ENCODE measurements at places on chromosomes 12 and 14.

DNA sequence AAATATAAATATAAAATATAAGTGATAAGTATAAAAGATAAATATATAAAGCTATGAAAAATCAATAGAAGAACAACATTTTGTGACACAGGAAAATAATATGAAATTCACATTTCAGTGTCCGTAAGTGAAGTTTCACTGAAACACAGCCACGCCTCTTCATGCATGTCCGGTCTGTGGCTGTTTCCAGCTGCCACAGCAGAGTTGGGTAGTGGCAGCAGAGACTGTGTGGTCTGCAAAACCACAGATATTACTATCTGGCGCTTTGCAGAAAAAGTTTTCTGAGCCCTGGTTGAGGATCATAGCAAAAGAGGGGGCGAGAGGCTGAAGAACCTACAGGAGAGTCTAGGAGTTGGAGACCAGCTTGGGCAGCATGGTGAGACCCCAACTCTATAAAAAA, 780 bp downstream of the SERPINA4 start:
- no peak for DNase-seq

DNA sequence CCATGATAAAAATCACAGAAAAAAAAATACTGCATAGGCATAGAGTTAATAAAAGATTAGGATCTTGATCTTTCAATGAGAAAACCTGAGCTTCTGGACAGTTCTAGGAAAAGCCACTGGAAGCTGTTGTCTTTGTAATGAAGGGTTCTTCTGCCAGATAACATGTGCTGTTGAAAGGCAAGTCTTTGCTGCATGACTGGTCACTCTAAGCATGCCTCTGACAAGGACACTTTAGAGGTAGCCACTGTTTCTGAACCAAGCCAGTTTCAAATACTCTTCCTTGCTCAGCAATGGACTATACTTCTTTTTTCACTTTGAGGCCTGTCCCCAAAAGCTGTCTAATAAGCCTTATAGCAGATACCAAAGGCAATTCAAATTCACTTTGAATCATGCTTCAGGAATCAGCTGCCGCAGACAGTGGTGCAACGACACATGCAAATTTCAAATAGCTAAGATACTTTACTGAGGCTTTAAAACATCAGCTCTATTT, 70.2 kb downstream of the BTG1 start:
- no peak for DNase-seq

- DNase-seq = no peak
Measured at GRCh38 chr14:62711351-62712023, 333.8 kb downstream of the KCNH5 start.

- DNase-seq = no peak
Measured at GRCh38 chr12:79069009-79069408, 204.4 kb downstream of the SYT1 start.

DNA sequence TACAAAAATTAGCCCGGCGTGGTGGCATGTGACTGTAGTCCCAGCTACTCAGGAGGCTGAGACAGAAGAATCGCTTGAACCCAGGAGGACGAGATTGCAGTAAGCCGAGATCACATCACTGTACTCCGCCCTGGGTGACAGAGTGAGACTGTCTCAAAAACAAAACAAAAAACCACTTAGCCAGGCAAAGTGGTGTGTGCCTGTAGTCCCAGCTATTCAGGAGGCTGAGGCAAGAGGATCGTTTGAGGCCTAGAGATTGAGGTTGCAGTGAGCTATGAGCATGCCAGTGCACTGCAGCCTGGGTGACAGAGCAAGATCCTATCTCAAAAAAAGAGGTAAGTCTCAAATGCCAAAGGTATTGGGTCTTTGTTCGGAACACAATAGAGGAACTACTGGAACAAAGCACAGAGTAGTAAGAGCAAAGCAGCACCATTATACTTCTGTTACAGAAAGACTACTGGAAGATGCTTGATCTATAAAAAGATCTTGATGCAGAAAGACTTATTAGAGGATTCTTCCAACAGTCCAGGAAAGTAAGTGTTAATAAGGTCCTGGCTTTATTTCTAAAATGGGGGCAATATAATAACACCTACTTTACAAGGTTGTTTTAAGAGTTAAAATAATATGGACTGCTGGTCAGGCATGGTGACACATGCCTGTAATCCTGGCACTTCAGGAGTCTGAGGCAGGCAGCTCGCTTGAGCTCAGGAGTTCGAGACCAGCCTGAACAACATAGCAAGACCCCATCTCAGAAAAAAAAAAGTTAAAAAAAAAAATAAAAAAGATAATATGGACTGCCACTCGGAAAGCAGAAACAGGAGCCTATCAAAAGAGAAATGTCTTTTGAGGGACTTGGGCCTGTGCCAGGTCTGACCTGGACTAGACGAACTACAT, 29.9 kb downstream of the BTBD7 start:
- DNase-seq = no peak

- DNase-seq = no peak
Measured at GRCh38 chr12:108930155-108930554, 50.3 kb downstream of the DAO start.

GRCh38 chr14:34711796-34712712, 2.3 kb downstream of the CFL2 start:
- DNase-seq = no peak

- DNase-seq = no peak
Measured at GRCh38 chr14:60512973-60513571, 4.1 kb downstream of the SIX6 start.

DNA sequence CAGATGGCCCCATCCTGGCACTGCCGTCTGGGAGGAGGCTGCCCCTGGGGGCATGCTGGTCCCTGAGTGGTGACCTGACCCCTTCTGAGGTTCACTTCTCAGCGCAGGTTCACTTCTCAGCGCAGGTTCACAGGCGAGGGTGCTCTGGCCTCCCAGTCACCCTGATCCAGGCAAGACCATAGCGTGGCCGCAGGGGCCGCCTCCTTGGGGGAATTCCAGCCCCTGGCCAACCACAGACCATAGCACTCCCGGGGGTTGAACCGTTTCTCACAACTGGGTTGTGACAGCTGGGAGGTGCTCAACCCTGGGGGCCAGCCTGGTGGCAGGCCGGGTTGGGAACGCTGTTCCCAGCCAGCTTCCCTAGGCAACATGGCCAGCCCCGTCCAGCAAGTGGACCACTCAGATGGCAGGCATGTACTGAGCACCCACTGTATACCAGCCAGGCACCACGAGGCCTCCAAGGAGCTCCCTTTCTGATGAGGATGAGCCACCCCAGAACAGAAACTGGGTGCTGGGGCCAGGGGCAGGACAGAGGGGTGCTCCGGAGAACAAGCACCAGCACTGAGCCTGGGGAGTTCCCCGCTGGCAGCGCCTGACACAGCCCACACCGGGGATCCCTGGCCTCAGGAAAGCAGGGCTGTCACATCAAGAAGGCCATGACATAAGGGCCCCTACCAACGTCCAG, 28.3 kb upstream of the ZFP36L1 start:
- no peak for DNase-seq

DNA sequence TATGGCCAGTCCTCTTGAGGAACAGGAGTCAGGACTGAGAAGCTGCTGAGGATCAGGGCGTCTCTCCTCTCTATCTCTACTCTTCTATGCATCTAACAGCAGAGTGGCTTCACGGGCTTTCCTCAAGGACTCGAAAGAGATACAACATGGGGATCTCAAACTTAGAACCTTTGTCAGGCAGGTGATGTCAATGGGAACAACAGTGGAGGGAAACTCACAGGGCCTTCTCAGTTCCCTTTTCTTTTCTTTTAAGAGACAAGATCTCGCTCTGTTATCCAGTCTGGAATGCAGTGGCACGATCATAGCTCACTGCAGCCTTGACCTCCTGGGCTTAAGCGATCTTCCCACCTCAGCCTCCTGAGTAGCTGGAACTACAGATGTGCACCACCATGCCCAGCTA, 127.6 kb downstream of the PTPN11 start:
- DNase-seq = no peak

DNA sequence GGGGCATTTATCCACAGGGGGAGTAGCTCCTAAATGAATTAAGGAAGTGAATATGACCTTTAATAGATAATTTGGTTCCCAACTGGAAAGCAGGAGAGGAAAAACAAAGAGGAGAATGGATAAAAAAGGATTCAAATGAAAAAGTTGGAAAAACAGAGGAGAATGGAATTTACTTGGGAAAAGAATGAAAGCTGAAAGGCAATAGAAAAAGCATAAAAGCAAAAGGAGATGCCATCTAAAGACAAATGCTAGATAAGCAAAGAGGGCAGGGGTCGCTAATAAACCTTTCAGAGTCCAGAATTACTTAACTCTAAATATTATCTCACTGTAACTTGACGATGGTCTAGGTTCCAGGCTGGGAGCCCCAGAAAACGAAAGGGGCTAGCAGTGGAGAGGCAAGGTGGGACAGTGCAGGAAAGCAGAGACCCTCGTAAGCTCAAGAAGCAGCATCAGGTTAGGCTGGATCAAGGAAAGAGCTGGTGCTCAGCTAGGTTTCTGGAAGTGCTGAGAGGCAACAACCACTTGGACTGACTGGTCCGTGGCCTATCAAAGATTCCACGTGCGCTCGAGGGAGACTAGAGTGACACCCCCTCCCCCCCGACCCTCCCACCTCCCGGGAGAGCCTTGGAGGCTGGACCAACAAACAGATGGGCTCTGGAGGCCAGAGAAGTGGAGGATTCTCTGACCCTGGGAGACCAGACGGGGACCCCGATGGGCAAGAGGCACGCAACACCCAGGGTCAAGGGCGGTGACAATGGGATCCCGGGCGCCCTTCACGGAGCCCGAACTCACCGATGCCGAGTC, 1.2 kb downstream of the SLC2A13 start:
- no peak for DNase-seq

DNA sequence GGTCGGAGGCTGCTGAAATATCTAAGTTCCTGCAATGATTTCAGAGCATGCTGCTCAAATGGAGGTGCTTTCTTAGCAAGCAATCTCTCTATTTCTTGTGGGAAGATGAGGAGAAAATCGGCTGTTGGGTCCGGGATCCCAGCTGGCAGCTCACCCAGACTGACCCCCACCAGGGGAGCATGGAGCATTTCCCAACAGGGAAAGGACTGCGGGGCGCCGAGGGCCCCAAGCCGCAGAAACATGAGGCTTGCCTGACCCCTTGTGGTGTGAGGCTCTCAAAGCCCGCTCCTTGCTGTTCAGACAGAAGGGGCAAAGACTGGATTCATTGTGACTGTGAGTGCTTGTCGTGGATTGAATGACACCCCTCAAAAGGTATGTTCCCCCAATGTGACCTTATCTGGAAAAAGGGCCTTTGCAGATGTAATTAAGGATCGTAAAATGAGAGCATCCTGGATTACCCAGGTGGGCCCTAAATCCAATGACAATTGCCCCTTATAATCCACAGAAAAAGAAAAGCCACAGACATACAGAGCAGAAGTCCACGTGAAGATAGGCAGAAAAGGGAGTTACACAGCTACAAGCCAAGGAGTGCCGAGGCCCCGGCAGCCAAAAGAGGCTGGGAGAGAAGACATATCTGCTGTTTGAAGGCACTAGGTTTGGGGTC, 116.3 kb upstream of the VASH1 start:
- DNase-seq = no peak

DNA sequence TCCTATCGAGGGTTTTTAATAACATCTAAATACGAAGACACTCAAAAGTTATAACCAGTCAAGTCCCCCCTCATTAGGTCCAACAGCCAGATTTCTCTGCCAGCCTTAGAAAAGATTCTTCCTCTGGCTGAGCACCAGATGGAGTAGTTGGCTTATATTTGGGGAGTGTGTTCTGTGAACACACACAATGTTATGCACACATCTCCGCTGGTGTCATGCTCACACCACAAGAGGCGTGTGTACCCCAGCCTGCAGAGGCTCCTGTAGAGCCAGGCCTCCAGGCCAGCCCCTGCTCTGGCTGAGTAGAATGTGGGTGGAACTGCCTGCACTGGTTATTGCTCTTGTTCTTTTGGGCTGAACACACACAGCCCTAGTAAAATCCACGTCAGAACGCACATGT, 64.0 kb downstream of the PIWIL1 start:
- DNase-seq = no peak

DNA sequence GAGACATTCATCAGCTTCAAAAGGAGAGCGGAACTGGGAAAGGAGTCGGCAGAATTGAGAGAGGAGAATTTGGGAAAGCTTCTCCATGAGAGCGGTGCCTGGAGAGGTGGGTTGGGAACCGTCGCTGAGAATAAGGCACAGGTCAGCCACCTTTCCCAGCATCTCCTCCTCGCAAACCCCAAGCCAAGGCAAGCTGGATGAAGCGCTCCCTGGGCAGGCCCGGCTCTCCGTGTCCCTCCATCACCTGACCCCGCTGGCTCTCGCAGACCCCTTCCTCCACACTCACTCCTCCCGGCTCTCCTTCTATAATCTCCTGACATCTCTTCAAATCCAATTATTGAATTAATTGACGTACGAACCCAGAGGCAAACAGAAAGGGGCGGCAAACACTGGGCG, 18.9 kb upstream of the ATP5MC2 start:
- DNase-seq = no peak

DNA sequence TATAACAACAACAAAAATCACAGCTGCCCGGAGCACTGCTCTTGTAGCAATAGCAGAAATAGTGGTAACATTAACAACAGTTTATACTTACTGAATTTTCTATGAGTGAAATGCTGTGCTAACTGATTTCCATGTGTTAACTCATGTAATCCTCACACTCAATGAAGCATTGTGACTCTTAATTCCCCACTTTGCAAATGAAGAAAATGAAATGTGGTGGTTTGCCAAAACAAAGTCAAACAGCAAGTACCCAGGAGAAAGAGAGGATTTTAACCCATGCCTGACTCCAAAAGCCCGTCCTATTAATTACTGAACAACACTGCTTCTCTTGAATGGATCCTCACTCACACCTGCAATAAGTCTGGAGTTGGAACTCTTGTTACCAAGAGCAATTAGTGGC, 123.5 kb downstream of the MED13L start:
- no peak for DNase-seq

GRCh38 chr12:10249690-10250455, 37.2 kb downstream of the GABARAPL1 start:
- DNase-seq = no peak

GRCh38 chr14:45246691-45247090, 6.3 kb downstream of the MIS18BP1 start:
- no peak for DNase-seq

- DNase-seq = no peak
Measured at GRCh38 chr12:106275458-106275857, 27.1 kb upstream of the TCP11L2 start.

DNA sequence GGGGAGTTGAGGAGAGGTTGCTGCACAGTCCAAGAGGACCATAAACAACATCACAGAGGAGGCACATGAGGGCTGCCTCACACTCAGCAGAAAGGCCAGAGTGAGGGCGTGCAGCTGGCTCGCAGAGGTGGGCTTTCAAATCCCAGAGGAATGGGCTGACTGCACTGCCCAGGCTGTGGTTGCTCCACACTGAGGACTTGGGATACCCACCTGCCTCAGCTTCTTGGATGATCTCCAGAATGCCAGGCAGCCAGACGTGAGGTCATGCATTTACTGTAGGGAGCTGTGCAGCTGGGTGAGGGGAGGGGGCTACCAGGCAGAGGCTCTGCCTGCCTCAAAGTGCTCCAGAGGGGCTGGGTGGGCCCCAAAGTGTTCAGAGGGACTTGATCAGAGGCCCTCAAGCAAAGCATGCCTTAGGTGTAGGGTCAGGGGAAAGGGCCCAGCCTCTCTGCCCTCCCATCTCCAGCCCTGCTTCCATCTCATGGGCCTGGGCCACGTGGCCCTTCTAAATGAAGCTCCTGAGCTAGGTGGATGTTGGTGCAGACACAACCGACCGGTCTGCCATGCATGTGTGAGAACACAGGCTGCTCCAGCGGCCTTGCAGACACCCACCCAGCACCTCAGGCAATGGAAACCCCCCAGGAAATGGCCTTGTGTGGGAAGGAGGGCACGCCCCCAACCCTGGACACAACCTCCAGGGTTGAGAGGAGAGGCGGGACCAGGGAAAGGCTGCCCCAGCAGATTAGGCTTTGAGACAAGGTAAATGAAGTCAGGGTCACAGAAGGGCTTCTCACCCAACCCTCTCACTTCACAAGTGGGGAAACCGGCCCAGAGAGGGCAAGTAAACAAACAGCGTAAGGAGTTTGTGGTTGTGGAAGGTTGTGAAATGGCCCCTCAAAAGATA, 90.8 kb downstream of the NTF3 start:
- no peak for DNase-seq

Measured in activated T-helper 1 cell treated with anti-CD3 and anti-CD28 coated beads, Interleukin-2, amount 50 U/mL, for 16 hours (primary cell).